ENCODE measurements at places on chromosomes 2 and 18.

DNA sequence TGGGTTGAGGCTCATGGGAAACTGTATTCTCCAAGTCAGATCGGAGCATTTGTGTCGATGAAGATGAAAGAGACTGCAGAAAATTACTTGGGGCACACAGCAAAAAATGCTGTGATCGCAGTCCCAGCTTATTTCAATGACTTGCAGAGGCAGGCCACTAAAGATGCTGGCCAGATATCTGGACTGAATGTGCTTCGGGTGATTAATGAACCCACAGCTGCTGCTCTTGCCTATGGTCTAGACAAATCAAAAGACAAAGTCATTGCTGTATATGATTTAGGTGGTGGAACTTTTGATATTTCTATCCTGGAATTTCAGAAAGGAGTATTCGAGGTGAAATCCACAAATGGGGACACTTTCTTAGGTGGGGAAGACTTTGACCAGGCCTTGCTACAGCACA lies 336.6 kb downstream of the PAX3 start:
- no peak for DNase-seq

DNA sequence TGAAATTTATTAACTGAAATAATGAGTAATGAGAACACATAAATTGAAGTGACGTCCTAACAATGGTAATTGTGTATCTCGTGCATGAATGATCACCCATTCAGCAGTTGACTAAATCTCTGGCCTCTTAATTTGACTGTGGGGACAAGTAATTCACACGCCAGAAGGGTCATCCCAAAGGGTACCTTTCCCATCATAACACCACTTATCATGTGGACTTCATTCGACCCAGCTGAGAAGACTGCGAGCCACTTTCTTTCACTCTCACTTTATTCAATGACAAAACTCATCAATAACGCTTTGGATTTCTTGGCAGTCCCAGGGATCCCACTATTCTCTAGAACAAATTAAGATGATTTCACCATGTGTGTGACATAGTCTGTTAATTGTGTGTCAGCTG lies 62.7 kb upstream of the LYPD1 start:
- no peak for DNase-seq

GRCh38 chr18:76364282-76365259 lies 130.5 kb downstream of the ZNF516 start:
- DNase-seq, result no peak

DNA sequence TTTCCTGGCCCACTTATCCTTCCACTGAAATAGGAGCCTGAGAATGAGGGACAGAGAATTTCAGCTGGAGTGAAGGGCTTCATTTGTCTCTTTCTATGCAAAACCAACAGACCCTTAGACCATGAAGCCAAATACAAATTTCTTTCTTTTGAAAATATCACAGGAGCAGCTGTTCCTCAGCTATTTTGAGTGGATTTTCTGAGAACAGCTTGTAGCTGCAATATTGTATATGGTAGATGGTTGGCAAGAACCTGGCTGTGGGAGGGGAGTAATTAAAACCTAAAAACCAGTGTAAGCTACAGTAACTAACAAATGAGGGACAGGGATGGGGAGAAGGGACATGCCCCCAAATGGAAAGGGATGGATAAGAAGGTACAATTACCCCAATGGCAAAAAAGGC lies 350.3 kb upstream of the CDH20 start:
- DNase-seq, result no peak

DNA sequence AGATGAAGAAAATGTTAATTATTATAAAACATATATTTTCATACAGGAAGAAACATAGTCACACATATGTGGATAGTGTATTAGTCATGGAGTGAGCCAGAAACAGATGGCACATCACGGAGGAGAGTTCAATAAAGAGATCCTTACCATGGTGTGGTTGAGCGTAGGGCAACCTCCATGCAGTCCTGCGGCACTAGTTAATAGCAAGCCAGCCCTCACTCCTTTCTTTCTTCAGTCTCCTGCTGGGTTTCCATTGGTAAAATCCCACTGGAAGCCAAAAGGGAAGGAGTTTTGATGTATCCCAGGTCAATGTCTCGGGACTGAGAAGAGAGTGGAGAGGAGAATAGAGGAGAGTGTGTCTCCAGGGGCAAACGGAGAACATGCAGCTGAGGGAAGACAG lies 328.1 kb downstream of the NR4A2 start:
- DNase-seq, result no peak

GRCh38 chr2:126932529-126932928 lies 33.8 kb downstream of the TEX51 start:
- DNase-seq, result no peak

DNA sequence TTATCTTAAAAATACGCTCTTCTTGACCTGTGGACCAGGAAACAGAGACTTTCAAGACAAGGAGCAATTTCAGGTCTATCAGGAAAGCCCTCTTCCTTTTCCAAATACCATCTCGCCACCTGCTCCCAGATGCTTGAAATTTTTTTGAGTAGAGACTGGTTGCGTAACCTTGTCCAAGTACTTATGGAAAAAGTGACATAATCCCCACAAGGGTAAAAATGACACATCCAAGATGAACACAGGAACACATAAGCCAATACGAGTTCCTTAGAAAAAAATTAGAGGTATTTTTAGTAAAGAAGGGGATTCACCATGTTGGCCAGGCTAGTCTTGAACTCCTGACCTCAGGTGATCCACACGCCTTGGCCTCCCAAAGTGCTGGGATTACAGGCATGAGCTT lies 1.8 kb downstream of the SERPINB13 start:
- no peak for DNase-seq

- DNase-seq, result no peak
These were observed 247.1 kb upstream of the NT5C1B start for GRCh38 chr2:18836436-18836835.

- DNase-seq, result no peak
These were observed 12.6 kb downstream of the RNF149 start for GRCh38 chr2:101295895-101296294.

DNA sequence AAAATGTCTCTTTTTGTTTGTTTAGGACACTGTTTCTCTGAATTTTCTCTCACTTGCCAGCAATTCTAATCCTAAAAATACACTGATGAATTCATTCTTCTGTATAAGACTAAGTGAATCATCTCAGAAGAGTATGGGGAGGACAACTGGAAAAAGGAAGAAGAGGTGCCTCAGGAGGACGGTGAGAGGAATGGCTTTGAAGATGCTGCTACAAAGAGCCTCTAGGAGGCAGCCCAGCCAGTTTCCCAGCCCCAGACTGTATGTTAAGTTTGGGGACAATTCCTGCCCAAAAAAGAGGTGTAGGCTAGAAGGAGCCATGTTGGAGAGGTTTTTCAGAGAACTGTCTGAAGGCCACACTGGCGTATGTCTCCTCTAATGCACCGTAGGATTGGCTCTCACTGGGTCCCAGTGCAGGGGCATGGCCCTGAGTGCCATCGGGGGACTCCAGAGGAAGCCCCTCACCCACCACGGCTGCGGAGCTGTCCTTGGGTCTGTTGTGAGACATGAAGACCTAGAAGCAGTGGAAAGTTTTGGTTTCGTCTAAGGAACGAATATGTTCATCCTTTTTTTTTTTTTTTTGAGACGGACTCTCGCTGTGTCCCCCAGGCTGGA lies 3.1 kb upstream of the SDC1 start:
- DNase-seq, result no peak

DNA sequence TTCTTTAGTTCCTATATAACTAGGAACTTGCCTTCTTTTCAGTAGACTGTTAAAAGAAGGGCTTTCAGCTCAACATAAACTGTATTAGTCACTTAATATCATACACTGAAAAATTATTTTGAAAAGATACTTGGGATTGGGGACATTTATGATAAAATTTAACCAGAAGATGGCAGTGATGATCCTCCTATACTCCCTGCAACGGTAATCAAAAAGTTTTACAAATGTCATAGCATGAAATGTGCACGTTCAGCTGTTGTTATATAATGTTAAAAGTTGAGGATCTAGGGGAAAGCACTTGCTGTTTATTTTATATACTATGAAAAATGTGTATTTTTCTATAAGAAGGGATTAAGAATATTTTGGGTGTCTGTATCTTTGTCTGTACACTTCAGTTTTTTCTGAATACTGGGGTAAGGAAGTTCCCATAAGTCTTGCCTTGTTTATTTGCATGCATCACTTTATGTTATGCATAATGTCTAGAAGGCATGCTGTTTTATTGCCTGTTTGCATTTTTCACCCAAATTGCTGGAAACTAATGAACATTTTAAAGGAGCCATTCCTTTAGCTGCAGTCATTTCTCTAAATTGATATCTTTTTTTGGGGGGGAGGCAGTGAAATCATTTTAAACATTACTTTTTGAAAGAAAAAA lies 19.0 kb downstream of the DYNC1I2 start:
- no peak for DNase-seq

GRCh38 chr18:7822435-7823331 lies 255.6 kb downstream of the PTPRM start:
- no peak for DNase-seq

DNA sequence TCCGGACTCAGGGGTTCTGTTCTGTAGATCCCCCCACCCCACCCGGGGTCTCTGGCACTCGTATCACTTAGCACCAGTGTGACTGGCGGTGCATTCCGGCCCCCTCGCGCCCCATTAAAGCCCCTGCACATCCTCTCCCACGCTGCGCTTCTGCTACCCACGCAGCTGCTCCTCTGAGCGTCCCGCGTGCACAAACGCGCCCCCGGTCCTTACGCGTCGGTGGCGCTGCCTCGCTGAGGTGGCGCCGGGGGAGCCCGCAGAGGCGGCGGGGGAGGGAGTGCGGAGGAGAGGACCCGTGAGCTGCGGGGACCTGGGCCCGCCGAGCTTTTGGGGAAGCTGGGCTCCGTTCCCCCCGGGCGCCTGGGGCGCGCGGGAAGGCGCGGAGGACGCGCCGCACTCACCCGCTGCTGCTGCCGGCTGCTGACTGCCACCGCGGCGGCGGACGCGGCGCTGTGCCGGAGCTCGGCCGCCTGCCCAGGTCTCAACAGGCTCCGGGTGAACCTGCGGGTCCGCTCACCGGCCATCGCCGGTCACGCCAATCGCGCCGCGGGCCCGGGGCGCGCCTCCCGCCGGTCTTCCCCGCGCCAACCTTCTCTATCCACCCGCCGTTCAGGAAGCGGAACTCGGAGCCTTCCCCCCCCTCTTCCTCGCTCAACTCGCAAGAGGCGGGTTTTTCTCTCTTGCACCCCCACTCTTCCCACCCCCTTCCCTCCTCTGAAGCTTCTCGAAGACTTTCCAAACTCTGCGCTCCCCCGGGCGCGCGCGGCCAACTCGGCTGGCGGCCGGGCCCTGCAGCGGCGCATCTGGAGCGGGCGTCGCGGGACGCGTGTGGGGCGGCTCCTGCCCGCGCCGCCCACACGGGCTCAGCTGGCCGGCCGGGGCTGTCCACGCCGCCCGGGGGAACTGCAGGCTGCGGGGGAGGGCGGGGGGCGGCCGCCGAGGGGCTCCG lies at the start of gene DOCK10:
Gene DOCK10, minus strand, starts transcription at position 618 of the 949 bp plus-strand sequence. Its CDS starts 94 bp downstream, at position 524.
- peak; percentile 37 for DNase-seq

GRCh38 chr2:122469147-122469546 lies 713.7 kb downstream of the TSN start:
- no peak for DNase-seq

DNA sequence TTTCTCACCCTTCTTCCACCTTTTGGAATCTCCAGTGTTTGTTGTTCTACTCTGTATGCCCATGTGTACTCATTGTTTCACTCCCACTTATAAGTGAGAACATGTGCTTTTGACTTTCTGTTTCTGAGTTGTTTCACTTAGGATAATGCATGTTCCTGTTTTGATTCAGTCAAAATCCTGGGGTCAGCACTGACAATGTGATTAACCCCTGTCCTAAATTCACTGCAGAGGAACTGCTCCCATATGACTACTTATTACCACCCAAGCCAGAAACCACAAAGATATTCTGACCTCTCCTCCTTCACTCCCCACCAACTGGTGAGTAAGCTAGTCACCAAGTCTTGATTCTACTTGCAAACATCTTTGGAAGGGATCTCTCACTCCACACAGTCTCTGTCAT lies 251.4 kb upstream of the TCF4 start:
- no peak for DNase-seq

DNA sequence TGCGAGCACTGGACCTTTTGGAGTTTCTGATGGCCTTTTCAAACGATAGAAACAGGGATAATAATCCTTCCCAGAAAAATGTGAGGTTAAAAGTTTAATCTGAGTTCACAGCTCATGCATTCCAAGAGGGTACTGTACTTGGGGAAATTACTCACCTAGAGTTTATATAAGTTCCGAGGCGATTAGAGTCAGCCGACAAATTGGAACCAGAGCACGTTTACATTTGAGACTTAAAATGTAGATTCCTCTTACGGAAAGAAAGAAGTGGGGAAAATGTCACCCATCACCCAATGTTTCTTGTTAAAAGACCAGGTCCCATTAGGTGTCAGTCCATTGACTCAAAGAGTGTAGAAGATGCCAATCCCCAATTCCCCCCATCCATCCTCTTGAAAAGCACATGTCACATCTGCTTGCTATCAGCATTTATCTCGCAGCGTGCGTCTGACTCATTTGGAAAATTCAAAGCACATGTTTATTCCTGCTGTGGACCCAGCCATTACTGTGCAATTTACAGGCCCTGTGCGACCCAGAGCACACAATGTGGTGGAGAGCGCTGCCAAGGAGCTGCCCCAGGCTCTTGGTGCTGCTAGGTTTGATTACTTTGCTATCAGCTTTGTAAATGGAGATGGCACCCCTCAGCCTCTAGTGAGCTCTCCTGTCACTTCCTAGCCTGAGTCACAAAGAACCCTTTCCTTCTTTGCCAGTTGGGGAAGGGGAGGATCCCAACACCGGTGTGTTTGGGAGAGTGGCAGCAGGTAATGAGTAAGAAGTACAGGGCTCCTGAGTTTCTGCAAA lies 104.8 kb downstream of the COLEC12 start:
- no peak for DNase-seq

DNA sequence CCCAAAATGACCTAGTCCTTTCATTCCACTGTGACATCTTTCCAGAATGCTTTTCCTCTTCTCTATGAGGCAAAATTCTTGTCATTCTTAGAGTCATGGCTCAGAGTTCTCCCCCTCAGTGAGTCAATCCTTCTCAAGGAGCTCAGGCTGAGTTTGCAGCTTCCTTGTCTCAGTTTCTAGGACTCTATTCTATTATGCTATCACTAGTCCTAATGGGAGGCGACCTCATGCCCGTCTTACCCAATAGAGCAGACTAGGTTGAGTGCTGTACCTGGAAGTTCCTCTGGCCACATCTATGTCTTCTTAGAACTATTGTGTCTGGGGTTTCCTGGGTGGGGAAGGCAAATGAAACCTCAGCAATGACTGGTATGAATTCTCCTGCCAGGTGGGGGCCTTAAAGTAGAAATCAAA lies 51.5 kb downstream of the HAUS1 start:
- DNase-seq, result peak; percentile 7

- DNase-seq, result no peak
These were observed 22.4 kb downstream of the CAPG start for GRCh38 chr2:85387754-85388153.

Data from T follicular helper cell (primary cell).